ENCODE measurements at places on chromosomes 7 and 10. TPM values are rescaled to one million over a fixed set of nuclear protein-coding genes. Genes with fewer than 3 reads are reported as not detected.

DNA sequence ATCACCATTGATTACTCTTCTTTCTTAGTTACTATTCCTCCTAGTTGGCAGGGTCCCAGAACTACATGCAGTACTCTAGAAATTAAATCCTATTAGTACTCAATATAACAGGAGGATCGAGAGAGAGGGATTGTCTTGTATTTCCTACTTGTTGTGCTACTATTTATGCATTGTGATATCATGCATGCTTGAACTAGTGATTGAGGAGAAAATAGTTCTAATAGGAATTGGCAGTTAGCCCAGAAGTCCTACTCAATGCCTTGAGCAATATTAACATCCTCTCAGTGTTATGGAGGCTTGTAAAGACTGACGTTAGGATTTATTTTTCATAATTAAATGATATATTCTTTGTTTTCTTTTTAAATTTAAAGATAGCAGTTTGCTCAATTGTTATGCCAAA, 67.4 kb downstream of the FOXP2 start:
- no peak for DNase-seq
- H3K27me3 ChIP-seq, result no peaks in the 10 kb centered on the region
- H3K4me3 ChIP-seq, result no peak overlapping the region
- no peaks in the 10 kb centered on the region for H3K36me3 ChIP-seq
- H3K4me1 ChIP-seq, result no peaks in the 10 kb centered on the region

- no peaks in the 10 kb centered on the region for H3K27me3 ChIP-seq
- no peak overlapping the region for H3K4me3 ChIP-seq
- H3K4me1 ChIP-seq, result peaks cover 39% of the 10 kb centered on the region
- no peaks in the 10 kb centered on the region for H3K36me3 ChIP-seq
- H3K27ac ChIP-seq, result no peak overlapping the region
Measured at GRCh38 chr7:26551740-26552139, 260.1 kb downstream of the SNX10 start.

DNA sequence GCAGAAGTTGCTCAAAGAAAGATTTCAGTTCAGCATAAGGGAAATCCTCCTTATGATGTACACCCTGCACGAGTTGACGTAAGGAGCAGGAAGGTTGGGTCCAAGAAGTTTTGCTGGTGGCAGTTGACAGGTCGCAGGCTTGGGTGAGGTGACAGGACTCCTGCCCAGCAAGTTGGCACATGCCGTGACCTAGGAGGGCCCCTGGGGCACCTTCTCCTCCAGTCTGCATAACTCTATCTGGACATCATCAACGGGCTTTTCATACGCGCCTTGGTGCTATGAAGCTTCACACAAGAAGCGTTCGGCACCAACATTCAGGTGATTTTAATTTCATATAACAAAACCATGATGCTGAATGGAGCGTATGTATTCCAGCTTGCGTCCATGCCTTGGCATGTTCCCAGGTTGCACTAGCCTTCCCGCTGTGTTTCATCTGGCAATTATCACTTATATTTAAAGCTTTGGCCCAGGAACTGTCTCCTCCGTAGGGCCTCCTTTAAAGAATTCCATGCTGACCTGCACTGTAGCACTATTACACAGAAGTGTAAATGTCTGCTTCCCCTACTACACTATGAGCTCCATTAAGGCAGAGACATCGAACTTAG, 651.6 kb upstream of the FOXK1 start:
- no peak for DNase-seq
- no peak overlapping the region for H3K27ac ChIP-seq
- no peak overlapping the region for H3K4me3 ChIP-seq
- peaks cover 89% of the 10 kb centered on the region for H3K27me3 ChIP-seq
- H3K4me1 ChIP-seq, result no peaks in the 10 kb centered on the region

GRCh38 chr10:44388641-44389040, 3.7 kb upstream of the CXCL12 start:
- H3K27me3 ChIP-seq, result peaks cover 25% of the 10 kb centered on the region
- H3K36me3 ChIP-seq, result no peaks in the 10 kb centered on the region
- H3K4me3 ChIP-seq, result no peak overlapping the region
- DNase-seq, result no peak
- no peak overlapping the region for H3K27ac ChIP-seq
- no peaks in the 10 kb centered on the region for H3K4me1 ChIP-seq

DNA sequence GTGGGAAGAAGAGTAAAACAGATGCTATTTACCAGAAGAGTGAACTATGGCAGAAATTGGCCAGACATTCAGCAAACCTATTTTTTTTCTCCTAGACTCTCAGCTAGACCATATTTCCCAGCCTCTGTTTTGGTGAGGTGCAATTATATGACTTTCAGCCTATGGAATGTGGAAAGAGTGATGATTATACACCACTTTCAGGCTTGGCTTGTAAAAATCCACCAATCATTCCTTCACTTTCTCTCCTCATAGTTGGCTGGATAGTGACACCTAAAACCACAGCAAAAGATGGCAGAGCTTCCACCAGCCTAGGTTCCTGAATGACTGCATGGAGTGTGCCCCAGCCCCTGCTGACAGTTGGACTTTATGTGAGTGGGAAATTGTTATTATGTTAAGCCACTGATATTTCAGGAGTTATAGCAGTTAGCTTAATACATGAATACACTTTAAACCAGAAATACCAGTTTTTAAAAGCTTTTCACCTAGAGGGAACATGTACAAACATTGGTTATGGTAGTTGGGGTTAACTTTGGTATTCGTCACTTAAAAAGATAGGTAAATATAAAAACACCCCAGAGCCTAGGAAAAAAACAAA, 19.1 kb upstream of the TNKS2 start:
- H3K4me1 ChIP-seq, result peaks cover 25% of the 10 kb centered on the region
- peak overlapping the region; percentile 86 for H3K27ac ChIP-seq
- peak overlapping the region; percentile 15 for H3K4me3 ChIP-seq
- DNase-seq, result peak; percentile 77
- H3K27me3 ChIP-seq, result no peaks in the 10 kb centered on the region

DNA sequence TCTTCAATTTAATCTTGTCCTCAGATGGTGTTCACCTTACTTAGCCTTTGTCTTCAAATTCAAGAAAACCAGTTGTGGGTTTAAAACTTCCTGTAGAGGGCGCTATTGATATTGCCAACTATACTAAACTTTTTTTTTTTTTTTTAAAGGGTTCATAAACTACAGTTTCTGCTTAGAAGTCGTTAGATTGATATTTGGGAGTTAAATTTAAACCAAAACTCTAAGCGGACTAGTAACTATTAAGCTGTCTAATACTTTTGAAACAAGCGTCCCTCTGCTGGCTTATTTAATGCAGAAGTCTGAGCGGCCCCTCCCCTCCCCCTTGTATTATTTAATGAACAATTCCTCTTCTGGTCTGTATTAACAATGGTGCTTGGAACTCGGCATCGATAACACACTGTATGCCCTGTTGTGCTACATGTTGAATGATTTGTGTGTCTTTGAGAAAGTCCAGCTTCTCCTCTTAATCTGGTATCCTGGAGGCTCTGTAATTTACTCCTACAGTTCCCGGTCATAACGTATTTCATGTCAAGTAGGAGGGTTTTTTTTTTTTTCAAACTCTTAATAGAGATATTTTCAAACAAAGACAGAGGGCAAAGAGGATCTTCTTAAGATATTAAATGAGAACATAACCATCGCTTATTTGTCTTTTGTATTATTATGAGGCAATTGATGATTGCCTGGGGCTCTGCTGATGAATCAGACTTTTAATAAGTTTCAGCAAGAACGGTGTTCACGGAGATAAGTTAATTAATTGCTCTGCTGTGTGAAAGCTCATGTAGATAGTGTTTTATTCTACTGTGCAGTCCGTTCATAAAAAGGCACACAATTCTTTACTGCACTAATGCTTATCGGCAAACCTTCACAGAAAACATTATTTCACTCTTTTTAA, 22.6 kb upstream of the CREB5 start:
- H3K27ac ChIP-seq, result no peak overlapping the region
- peak; percentile 75 for DNase-seq
- peaks cover 11% of the 10 kb centered on the region for H3K4me1 ChIP-seq
- no peaks in the 10 kb centered on the region for H3K27me3 ChIP-seq

DNA sequence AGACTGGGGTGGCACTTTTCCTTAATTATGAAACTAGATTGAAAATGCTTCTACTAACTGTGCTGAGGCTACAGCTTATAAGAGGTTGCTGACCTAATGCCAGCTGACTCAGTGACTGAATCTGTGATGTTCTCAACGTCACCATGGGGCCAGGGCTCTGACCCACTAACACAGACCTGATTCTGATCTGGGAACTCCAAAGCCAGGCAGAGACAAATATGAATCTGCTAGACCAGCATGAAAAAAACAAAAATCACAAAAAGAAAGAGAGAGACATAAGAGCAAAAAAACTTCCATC, 16.1 kb downstream of the USP6NL start:
- H3K4me3 ChIP-seq, result no peak overlapping the region
- no peaks in the 10 kb centered on the region for H3K36me3 ChIP-seq
- no peaks in the 10 kb centered on the region for H3K4me1 ChIP-seq
- no peak overlapping the region for H3K27ac ChIP-seq
- DNase-seq, result no peak
- H3K27me3 ChIP-seq, result no peaks in the 10 kb centered on the region

GRCh38 chr7:115230882-115231571, 309.1 kb downstream of the MDFIC start:
- H3K36me3 ChIP-seq, result no peaks in the 10 kb centered on the region
- peaks cover 23% of the 10 kb centered on the region for H3K4me1 ChIP-seq
- no peak overlapping the region for H3K4me3 ChIP-seq
- peak overlapping the region; percentile 80 for H3K27ac ChIP-seq

GRCh38 chr10:69639291-69640195, 9.5 kb downstream of the FAM241B start:
- peak; percentile 62 for DNase-seq
- no peaks in the 10 kb centered on the region for H3K36me3 ChIP-seq
- H3K27ac ChIP-seq, result no peak overlapping the region
- peaks cover 10% of the 10 kb centered on the region for H3K4me1 ChIP-seq
- H3K27me3 ChIP-seq, result peaks cover 14% of the 10 kb centered on the region

- DNase-seq, result no peak
- H3K4me1 ChIP-seq, result no peaks in the 10 kb centered on the region
- no peak overlapping the region for H3K27ac ChIP-seq
- H3K4me3 ChIP-seq, result no peak overlapping the region
- no peaks in the 10 kb centered on the region for H3K36me3 ChIP-seq
Measured at GRCh38 chr7:93185303-93186027, 37.3 kb upstream of the SAMD9L start.

DNA sequence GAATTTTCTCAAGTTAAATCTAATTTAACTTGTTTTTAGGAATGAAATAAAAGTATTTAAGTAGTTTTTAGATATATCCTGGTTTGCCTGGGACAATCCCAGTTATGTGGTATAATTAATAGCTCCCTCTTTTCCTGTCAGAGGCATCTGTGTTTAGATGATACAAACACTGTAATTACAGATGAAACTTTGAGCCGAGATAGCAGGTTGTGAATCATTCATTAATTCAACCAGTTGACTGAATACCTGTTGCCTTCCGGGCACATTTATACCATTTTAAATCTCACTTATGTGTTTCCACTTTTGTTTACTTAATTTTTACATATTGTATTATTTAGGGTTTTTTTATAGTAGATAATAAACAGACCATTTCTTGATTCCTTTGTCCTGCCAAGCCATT, 82.1 kb upstream of the GATA3 start:
- H3K4me3 ChIP-seq, result no peak overlapping the region
- no peak for DNase-seq
- no peak overlapping the region for H3K27ac ChIP-seq
- H3K27me3 ChIP-seq, result no peaks in the 10 kb centered on the region

DNA sequence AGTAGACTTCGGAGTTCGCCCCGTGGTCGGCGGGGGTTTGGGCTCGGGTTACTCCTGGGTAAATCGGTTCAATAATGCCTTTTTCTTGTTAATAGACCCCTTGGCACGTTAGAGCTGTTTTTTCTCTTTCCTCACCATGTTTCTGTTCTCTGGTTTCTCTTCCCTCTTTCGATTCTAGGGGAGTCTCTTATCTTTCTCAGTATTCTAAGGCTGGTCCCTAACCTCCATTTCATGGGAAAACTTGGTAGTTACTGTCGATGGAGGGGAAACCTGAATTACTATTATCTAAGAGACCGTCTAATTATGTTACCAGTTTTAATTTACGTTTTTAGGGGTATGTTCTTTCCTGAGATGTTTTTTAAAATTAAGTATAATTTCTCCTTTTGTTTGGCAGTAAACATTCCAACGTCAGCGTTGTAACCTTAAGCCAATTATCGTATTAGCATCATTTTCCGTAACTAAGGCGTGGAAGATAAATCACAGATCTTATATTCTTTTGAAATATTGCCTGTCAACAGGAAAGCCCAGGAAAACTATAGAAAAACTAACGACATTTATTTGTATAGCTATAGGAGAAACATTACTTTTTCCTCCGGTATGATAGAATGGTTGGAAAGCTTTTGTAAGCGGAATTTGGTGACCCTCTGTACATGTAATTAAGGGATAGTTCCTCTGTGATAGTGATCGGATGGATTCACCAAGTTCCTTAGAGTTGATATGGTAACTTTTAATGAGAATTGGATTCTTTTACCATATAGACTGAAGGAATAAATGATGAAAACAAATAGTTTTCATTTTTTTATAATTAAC, 847 bp downstream of the BTAF1 start:
- H3K27me3 ChIP-seq, result no peaks in the 10 kb centered on the region
- H3K4me3 ChIP-seq, result peak overlapping the region; percentile 93
- DNase-seq, result no peak
- H3K27ac ChIP-seq, result no peak overlapping the region

DNA sequence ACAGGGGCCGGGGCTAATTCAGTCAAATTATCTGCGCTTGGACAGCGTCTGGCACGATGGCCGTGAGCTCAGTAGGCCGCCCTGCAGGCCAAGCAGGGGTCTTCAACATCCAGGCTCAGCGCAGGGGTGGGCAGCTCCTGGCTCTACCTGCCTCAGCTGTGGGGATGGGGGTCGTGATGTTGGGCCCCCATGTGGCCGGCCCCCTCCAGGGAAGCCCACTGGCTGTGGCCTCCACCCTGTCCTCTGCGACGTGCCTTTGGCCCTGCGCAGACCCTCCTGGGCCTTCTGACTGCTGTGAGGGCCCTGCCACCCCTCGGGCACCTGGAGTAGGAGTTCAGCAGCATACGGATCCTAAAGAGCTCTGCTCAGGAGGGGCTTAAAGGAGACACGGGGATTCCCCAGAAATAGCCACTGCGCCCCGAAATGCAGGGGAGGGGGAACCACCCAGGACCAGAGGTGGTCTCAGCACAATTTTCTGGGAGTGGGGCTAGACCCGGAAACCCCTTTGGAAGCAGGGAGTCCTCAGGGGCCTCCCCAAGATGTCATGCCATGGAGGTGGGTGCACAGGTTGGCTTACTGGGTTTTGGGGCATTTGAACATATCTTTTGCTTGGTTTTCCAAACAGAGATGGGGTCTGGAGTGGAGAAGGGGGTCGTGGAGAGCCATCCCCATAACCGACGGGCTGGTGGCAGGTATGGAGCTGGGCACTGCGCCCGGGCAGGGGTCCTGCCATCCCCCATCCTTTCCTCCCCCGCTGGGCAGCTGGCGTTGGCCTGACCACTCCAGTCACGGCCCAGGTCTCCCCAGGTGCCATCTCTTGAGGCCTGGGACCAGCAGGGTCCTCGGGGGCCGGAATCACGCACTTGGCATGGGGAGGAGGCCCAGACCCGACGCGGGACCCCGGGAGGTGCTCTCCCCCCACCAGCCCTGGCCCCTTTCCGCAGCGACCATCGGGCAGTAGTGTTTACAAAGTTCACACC, 4.0 kb upstream of the ADAP1 start:
- 0 out of 2 replicates have a peak, but pooled peaks cover 4% of the 10 kb centered on the region for H3K4me1 ChIP-seq
- no peaks in the 10 kb centered on the region for H3K36me3 ChIP-seq

The SLC39A12 gene
- not detected for total RNA-seq

The SPACDR gene
- 4.2 TPM for total RNA-seq

The CCL24 gene
- not detected for total RNA-seq

Data from PC-9 (cell line).